ENCODE measurements at places on chromosomes 16 and 17.

DNA sequence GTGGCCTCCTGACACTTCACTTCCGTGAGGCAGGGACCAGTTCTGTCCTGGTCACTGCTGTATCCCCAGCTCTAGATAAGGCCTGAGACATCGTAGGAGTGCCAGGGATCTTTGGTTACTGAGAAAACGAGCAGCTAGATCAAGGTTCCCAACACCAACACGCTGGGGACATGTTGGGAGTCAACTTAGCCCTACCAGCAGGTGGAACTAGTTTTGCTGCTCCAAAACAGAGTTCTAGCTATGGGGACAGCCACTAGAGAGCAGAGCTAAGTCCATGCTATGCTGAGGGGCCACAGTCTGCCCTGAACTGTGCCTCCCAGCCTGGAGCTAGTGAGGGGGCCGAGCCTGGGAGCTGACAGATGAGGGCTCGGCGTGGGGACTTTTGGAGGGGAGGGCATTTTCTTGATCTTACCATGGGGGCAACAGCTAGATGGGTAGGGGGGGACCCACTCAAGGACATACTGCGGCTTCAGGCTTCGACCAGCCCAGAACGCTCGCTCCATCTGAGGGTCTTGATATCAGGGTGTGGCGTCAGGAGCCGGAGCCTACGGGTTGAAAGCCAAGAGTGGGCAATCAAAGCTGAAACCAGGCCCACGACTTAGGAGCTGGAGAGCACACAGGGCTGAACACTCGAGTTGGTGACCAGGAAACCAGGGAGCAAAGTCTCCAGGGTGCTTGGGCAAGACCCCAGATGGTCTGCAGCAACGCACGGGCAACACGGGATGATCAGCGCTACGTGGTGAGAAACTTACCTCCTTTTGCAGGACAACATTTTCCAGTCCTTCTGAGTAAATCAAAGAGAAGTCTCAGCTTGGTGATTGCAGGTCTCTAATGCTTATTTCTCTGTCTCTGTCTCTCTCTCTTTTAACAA lies 13.4 kb downstream of the SNX20 start:
- DNase-seq, result no peak

DNA sequence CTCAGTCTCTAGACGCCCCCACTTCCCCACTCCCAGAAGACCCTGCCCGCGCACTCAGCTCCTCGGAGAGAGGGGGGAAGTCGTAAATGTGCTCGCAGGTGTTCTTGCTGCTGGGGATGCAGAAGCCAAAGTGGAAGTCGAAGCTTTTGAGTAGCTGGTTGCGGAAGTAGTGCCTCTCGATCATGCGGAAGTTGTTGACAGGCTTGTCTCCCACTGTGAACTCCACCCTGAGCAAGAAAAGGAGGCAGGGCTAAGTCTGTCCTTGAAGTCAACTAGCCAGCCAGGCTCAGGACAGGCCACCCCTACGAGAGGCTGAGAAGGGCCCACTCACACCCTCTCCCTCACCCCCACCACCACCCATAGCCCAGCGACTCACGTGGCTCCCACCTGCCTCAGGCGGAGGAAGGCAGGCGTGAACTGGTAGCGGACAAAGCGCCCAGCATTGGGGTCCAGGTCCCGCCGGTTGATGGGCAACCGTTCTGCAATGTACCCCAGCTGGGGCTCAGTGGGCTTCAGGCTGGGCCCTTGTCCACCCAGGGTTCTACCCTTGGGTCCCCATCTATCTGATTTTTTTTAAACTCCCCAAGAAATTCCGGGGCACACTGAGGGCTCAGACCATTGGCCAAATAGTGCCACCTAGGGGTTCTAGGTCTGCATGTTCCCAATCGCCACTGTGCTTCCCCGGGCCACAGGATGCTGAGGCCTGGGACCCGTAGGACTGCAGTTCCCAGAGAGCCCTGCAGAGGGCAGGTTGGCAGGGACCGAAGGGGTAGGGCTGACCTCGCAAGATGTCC lies 4.6 kb downstream of the UNC119 start:
- peak; percentile 73 for DNase-seq

GRCh38 chr16:8678068-8678927 lies 3.9 kb downstream of the ABAT start:
- no peak for DNase-seq

DNA sequence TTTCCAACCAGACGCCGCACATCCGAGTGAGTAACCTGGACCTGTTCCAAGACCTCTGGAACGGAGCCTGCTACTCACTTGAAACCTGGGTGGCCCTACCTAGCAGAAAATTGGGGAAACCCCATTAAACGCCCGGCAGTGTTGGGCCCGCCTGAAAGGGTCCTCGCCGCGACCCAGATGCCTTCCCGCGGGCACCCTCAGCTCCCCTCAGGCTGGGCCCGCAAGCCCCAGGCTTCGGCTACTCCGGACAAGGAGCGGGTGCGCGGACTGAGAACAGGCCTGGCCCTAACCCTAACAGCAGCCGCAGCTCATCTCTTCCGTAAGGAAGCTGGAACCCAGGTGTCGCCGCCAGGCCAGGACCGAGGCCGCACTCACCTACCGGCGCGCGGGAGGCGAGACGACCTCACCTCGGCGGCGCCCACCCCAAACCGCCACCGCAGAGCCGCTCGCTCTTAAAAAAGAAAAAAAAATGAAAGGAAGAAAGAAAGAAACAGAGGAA lies 344 bp downstream of the PSME3IP1 start:
- DNase-seq, result peak; percentile 22

GRCh38 chr17:39225959-39226683 lies 376 bp upstream of the STAC2 start:
- no peak for DNase-seq

DNA sequence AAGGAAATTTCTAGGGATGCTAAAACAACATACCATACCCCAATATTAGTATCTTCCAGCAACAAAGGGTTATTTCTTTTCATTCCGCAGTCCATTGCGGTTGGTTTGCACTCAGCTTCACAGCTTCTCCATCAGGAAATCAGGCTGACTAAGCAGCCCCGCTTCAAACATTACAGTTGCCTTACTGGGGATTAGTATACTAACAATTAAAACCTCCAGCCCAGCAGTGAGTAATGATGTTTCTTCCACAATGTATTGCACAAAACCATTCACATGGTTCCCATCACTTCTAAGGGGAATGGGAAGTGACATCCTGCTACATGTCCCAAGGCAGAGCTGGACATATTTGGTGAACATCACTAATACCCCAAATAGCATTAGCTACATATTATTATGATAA lies 1384.9 kb downstream of the CDH8 start:
- DNase-seq, result no peak

GRCh38 chr16:7888411-7888810 lies 555.8 kb downstream of the RBFOX1 start:
- DNase-seq, result no peak

All from stimulated activated CD4-positive, alpha-beta T cell treated with anti-CD3 and anti-CD28 coated beads, Interleukin-4, amount 100 ng/mL, for 48 hours (primary cell).